ENCODE measurements at places on chromosomes 2 and 18.
A peak's percentile ranks its signal among the peaks of the same experiment; 100 is the strongest.

DNA sequence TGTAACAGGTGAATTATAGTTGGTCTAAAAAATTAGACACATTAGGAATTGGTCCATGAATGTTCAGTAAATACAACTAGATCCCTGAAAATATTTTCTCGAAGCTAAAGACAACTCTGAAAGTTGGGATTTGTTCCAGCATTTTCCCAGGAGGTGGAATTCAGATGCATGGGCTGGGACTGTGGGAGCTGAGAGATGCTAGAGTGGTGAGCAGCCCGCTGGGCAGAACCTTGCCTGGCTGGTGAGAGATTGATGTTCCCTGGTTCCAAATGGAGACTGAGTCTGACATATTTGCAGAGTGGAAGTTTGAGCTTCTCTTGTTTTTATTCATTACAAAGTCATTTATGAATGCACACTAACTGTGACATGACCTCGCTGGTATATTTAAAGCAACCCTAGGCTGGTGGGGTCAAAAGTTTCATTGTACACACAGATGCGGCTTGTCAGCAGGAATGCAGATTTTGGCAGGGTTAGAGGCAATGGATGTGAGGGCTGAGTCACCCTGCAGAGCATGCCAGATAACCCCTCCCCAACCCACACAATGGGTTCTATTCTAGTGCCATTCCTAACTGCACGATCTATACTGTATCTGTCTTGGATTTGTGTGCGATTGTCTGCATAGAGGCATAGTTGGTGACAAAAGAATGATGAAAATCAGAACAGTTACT is 23.5 kb upstream of the TMEM178A start:
- DNase-seq, result peak; percentile 37

DNA sequence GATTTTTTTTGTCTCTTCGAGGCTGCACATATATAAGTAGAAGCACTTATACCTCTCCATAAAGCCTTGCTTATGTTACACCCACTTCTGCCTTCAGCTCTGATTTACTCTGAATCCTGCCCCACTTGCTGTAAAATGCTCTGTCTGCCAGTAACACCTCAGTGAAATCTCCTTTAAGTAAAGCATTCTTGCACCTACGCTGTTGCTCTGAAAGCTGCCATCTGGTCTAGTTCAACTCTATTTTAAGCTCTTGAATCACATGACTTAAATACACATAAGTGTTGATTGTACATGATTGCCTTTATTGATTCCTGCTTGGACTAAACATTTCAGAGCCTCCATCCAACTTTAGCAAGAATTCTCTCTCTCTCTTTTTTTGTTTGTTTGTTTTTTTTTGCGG is 609.0 kb upstream of the CELF4 start:
- DNase-seq, result no peak

DNA sequence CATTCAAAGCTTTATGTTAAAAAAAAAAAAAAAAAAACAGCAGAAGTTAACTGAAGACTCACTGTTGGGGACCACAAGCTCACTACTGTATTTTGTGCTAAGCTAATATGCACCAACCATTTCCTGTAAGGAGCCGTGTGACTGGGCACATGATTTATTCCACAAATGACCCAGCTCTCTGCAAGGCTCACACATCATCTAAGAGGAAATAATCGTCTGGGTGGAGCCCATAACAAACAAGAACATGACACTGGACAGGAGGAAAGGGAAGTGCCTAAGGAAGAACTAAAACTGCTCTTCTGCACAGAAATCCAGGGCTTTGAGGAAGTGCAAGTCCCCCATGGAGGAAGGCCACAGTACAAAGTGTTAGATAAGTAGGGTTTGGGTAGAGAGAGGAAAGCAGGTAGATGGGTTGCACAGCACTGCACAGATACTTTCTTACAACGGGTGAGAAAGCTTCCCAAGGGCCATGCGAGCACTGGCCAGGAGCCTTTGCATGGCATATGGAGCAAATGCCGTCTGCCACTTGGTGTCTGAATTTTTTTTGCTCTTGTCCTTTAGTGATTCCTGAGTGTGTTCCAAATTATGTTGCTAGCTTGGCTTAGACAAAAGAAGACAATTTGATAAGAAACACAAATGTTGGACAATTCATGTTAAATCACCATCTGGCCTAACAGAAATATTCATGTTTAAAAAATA is 24.4 kb downstream of the NFE2L2 start:
- peak; percentile 33 for DNase-seq

DNA sequence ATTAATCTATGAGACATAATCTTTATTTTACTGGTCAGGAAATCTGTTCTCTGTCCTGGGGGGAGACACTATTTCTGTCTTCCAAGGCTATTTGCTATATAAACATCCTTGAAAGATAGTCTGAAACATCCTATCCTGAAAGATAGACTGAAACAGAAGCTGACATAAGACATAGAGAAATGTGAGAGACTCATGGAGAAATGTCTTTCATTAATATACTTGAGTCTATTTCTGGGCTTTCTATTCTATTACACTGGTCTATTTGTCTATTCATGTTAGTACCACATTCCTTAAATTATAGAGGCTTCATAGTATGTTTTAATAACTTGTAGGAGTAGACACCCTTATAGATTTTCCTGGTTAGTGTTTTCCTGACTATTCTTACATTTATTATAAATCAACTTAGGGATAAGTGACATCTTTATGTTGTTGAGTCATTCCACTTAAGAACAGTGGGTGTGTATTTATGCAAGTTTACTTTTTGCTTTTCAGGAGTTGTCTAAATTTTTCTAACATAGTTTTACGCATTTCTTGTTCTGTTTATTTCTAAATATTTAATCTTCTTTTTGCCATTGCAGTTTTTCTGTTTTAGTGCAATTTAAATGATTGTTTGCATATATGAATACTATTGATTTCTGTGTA is 244.9 kb upstream of the ZSWIM2 start:
- no peak for DNase-seq

DNA sequence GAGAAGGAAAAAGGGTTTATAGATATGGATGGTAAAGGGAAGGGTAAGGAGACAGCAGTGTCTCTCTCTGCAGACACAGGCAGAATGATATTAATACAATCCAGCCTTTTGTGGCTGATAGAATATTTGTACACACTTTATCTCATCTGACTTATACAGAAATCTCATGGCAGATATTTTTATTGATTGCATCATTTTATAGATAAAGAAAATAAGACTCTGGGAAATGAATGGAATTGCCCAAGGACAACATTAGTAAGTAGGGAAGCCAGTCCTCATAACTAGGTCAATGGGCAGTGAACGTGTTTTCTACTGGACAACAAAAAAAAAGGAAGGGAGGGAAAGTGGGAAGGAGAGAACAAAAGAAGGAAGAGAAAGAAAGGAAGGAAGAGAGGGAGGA is 236.4 kb upstream of the EPHA4 start:
- no peak for DNase-seq

DNA sequence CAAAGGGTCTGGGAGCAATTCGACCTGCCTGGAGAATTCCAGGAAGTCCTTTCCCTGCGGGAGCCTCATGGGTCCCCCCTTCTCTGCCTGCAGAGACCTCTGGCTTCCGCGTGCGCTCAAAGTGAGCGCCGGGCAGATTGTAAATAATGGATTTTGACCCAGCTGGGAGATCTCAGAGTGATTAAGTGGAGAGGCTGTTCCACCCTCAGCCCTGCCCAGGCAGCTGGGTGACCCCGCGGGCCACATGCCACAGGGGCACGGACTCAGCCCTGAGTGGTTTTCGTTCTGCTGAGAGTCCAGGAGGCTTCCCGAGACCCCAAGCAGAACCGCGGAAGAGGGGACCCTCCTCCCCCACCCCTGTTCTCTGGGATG is 1.2 kb downstream of the KCNG2 start:
- no peak for DNase-seq

DNA sequence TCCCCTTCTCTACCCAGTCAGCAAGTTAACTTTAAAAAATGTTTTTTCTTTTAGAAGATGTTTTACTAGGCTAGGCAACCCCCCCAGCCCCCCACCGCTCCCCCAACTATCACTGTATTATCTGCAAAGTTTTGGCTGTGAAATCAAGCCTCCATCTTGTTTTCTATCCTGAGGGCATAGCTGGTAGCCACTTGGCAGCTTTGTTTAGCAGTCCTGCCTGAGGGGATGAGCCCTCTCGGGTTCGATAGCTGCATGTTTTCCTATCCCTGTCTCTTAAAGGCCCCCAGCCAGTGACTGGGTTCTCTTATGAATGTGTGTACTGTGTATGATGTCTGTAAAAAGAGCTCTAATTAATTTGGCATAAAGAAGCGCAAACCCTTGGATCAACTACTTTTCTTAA is 43.4 kb downstream of the MRO start:
- DNase-seq, result no peak

DNA sequence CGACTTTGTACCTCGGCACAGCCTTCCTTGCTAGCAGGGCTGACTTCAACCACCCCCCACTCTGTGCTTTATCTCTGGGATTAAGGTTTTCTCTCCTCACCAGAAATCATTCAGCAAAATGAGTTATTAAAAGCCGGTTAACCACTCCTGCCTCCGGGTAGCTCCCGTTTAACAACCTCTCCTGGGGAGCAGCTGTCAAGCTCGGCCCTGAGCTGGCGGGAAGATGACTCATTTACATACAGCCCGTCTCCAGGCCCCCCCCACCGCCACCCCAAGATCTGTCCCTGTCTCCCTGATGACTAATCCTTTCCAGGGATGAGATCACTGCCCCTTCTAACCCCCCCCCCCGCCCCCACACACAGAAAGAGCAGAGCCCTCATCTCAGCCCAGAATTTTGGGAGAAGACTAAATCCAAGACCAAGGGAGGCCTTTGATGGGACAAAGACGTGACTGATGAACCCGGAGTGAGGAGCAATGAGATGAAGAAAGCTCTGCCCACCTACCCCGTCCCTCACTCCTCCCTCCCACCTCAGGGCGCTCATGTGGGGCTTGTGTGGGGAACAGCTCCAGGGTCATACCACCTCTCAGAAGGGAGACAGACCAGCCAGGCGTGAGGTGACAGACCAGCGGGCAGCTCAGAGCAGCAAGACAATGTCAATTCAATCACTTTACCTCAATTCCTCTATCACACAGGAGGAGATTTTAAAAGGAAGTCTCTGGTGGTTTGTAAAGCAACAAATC is 131.4 kb downstream of the MSH2 start:
- DNase-seq, result peak; percentile 22

DNA sequence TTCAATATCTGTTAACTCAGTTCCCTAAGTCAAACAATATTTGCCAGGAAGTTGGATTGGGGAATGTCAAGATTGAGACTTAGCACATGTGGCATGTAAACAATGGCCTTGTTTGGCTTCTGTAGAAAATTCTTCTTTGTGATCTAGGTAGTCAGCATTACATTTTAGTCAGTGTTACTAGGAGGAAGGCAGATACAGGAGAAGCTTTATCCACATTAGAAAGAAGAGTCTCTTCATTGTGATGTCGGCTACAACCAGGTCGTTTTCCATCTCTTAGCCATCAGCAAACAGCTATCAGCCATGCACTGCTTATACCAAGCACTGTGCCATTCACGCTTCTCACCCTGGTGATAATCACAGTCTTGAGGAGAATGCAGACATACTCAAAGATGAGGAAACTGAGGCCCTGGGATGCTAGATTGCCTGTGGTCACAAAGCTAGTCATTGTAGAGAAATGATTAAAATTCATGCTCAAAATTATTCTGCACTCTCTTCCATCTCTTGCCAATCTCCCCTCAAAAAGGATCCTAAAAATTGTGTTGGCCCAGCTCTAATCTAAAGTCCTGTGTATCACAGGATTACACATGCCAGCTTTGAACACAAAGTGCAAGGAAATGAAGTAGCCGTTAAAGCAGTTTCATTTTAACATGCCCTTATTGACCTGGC is 3.2 kb downstream of the GALNT5 start:
- no peak for DNase-seq

DNA sequence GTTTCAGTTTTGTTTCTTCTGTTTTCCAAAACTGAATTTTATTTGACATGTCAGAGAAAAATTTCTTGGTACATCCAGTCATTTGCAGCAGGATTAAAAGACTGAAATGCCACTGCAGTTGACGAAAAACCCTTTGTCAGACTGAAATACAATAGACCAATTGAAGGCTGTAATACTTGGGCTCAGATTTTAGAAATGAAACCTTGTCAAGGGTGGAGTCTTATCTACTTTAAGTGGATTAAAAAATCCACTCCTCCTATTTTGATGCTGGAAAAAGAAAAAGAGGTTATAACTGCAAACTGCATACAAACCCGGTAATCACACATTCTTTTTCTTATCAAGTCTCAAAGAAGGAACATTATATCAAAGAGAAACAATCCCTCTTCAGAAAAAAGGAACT is 80.2 kb upstream of the NEUROD1 start:
- DNase-seq, result no peak

GRCh38 chr2:237633061-237633561 is 5.7 kb downstream of the LRRFIP1 start:
- no peak for DNase-seq

DNA sequence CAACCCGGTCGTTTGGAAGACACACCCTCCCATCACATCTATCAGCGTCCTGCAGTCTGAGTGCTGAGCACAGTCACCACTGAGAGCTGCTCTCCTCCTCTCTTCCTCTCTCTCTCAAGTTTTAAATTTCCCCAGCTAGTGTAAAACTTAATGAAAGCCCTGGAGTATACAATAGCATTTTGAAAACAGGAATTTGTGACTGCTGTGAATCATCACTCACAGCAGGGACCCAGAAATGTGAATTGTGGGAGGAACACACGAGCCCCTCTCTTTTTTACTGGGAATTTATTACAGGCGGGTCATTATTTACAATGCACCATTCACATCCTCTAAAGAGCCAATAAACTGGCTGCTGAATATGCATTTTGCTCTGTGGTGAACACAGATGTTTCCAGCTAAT is 185.0 kb upstream of the SMIM21 start:
- DNase-seq, result no peak

DNA sequence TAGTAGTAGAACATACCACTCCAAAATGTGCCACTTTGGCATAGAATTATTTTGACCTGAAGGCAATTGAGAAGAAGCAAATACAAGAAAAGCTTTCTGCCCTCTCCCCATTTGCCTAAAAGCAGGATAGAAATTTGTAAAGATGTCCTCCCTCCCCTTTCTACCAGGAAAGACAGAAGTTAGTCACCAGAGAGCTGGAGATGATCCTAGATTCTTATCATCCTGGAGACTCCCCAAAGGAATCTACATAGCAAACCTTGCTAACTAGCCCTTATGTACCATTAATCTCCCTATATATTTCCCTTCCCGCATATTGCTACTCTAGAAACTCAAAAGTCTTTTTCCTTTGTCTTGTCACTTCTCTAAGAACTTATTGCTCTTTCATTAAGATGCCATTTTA is 12.6 kb upstream of the TMEM37 start:
- DNase-seq, result no peak

DNA sequence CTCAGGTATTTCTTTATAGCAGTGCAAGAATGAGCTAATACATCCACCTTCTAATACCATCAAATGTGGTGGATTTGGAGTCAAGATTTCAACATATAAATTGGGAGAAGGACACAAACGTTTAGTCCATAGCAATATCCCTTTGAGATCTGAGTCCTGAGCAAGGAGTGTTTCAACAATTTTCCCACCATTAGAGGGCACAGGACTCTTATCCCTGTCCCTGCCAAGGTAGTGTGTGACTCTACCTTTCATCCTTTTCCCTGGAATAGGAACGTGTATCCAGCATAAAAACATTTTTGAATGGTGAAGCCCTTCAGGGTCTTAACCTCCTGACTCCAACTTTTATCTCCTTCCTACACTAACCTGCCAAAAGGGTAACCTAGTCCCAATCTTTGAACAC is 181.3 kb upstream of the SRD5A2 start:
- DNase-seq, result no peak

Data from anterior cingulate cortex (tissue), 58 donors.